NCI-H1417 (cell line): ENCODE measurements at places on chromosomes 2 and 18.

- no peak for DNase-seq
Measured at GRCh38 chr2:133711806-133712205, 143.5 kb upstream of the NCKAP5 start.

DNA sequence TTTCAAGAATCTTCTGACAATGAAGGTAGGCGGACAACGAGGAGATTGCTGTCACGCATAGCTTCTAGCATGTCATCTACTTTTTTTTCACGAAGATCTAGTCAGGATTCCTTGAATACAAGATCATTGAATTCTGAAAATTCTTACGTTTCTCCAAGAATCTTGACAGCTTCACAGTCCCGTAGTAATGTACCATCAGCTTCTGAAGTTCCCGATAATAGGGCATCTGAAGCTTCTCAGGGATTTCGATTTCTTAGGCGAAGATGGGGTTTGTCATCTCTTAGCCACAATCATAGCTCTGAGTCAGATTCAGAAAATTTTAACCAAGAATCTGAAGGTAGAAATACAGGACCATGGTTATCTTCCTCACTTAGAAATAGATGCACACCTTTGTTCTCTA, 35.8 kb downstream of the MARCHF7 start:
- DNase-seq: no peak

DNA sequence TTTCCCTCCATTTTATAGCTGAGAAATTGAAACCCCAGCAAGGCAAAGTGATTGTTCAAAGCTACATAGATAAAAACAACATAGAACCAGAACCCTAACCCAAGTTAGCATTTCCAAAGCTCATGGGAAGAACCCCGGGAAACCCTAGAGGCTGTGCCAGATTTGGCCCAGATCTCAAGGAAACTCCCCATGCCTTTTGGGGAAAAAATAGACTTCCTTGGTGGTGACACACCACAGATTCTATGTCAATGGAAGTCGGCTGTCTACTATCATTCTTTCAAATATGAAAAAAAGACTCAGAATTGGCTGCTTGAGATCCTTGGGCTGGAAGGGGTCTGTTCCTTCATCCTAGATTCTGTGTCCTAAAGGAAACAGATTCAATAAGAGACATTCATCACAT, 8.4 kb downstream of the COL6A3 start:
- DNase-seq: no peak

- no peak for DNase-seq
Measured at GRCh38 chr2:16638946-16639345, 26.7 kb downstream of the CYRIA start.

GRCh38 chr2:101884423-101884822, 107.3 kb upstream of the IL1R2 start:
- no peak for DNase-seq

DNA sequence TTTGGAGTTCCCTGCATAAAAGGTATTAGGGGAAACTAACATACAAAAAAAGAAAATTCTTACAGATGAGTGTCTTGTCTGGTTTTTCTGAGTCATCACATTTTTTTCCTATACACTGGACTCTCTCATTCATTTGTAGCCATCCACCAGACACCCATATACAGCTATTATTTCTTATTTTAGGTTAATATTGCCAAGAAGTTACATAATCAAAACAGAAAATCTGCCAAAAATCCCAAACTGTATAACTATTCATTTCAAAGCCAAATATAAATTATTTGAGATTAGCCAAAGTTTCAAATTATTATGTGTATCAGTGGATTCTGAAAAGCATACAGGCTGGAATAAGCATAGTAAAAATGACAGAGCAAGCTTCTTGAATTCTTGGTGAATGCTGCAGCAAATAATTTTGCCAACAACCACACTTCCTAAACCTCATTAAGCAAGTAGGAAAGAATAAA, 191.2 kb downstream of the NCKAP5 start:
- no peak for DNase-seq

GRCh38 chr2:127158614-127159290, 51.8 kb upstream of the BIN1 start:
- DNase-seq: no peak

DNA sequence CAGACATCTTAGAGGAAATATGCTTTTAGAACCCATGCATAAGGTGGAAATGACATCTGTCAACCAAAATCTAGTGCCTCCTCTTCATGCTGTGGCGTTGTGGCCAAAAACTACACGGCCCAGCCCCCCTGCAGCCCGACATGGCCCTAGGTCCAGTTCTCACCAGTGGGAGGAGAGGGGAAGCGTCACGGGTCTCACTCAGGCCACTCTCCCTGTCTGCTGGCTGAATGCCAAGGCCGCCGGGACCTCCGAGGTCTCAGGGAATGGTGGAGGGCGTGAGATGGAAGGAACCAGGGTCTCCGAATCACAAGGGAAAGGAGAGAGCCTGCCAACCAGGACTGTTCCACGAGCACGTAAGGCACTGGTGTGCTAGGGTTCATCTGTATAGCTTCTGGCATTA, 361.0 kb downstream of the ANAPC1 start:
- no peak for DNase-seq

GRCh38 chr2:9391961-9392720, 31.2 kb downstream of the ITGB1BP1 start:
- DNase-seq: no peak

GRCh38 chr2:67883316-67884087, 179.3 kb downstream of the C1D start:
- DNase-seq: no peak

GRCh38 chr2:144582651-144583380, 62.9 kb upstream of the ZEB2 start:
- no peak for DNase-seq

- DNase-seq: no peak
Measured at GRCh38 chr2:54675738-54676137, 47.7 kb upstream of the EML6 start.

DNA sequence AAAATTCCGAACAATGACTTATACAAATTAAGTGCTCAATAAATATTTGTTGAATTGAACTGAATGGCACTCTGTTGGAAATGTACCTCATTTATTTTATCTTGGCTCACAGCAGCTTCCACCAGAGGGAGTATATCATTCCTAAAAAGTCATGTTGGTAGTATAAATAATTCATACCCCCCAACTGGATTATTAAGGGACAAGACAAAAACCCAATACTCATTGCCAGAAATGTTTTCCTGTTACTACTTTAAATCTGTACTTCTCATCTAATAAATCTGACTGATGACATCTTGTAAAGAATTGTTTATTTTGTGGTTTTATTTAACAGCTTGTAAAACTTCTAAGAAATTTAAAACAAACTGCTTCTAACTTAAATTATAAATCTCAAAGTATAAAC, 163.9 kb downstream of the CDH2 start:
- no peak for DNase-seq

GRCh38 chr2:106061611-106062349, 132.3 kb downstream of the UXS1 start:
- DNase-seq: no peak

- DNase-seq: no peak
Measured at GRCh38 chr2:110714452-110715224, 17.7 kb upstream of the ACOXL start.

- DNase-seq: peak; percentile 60
Measured at GRCh38 chr18:10169814-10170213, 256.0 kb downstream of the VAPA start.

- no peak for DNase-seq
Measured at GRCh38 chr2:161096336-161096735, 63.9 kb upstream of the TANK start.

GRCh38 chr2:176165370-176166050, 8.4 kb downstream of the HOXD3 start:
- no peak for DNase-seq

- DNase-seq: no peak
Measured at GRCh38 chr2:119224391-119225104, 914 bp downstream of the STEAP3 start.

DNA sequence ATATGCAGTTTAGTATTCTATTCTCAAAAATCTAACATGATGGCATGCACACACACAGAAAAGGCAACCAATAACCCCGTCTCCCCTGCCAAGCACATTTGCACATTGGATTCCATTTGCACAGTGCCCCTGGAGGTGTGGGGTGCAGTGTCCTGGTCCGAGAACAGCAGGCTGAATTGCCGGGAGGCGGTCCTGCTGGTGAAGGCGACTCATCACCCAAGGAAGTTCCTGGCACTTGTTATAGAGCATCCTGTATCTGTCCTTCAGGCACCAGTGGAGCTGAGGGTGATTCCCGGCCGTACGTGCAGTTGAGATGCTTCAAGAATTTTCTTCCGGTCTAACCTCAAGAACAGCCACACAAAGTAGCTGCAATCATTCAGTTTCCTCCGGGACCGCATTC, 73.0 kb upstream of the RAB12 start:
- no peak for DNase-seq

DNA sequence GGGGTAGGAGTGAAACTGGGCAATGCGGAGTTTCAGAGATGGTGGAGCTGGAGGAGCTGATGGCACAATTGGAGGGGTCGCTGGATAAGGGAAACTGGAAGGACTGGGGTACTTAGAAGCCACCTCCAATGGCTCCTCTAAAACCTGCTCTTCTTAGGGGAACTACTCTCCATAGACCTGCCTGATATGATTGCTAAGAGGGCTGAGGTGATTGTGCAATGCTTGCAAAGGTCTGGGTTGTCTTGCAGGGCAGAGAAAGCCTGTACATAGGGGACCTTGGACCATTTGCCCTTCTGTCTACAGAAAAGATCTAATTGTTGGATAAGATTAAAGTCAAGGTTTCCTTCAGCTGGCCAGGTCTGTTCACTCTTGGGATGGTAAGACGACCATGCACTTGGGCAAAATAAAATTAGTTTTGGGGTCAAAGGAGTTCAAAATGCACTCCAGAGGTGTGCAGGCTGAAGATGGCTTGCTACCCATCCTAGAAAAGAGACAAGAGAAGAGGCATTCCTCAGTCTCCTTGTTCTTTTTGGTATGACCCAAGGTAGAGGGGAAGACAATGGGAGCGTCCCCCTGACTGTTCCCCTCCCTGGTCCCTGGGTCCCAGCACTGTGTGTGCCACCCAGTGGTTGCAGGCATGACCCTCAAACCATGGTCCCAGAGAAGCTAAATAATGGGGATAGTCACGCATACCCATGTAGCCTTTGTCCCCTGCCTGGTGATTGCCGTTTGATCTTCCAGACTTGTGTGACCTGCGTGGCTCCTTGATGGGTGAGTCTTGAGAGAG, 41.1 kb downstream of the STK17B start:
- peak; percentile 11 for DNase-seq

GRCh38 chr2:59920961-59921360, 632.5 kb downstream of the BCL11A start:
- peak; percentile 50 for DNase-seq

- no peak for DNase-seq
Measured at GRCh38 chr2:200077838-200078237, 122.5 kb downstream of the MAIP1 start.

DNA sequence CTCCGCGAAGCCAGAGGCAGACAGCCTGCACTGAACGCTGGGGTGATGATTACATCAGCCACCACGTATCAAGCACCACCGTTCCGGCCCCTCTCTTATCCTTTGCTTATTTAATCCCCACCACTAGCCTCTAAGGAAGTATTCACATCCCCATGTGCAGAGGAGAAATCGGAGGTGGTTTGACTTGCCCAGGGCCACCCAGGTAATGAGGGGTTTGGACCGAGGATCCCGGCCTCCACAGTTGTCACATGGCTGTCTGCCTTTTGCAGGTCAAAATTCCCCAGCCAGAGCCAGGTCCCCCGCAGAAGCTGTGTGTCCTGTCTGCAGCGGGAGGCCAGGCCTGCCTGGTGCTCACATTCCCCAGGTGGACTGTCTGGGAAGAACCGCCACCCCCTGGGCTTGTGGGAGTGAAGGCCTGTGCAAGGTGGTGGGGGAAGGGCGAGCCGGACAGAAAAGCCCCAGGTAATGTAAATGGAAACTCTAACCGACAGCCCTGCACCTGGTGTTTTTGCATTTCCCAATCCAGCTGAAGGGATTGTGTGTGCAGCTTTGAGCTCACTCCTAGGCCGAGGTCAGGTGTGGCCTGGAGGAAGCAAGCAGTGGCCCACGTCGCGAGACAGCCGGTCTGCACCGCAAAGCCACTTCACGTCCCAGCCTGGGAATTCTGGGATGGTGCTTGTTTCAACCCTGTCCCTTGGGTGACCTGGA, 108.5 kb upstream of the ID2 start:
- peak; percentile 93 for DNase-seq

DNA sequence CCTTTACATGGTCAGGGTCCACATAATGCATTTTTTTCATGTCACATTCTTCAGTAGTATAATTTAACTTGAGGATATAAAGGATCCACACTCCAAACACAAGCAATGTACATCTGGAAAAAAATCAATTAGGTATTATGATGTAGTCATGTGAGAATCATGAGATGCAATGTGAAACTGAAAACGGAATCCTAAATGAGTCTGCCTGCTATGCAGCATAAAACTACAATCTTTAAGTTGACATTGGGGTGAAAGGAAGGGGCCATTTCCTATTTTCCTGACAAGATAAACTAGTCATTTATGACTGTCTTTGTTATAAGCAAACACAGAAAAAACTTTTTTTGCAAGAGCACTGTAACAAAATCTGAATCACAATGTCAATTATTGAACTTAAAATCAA, 27.6 kb downstream of the ST3GAL5 start:
- no peak for DNase-seq

GRCh38 chr2:26574066-26574899, 66.9 kb downstream of the CIB4 start:
- no peak for DNase-seq

- DNase-seq: no peak
Measured at GRCh38 chr2:40827392-40827791, 375.5 kb upstream of the SLC8A1 start.

DNA sequence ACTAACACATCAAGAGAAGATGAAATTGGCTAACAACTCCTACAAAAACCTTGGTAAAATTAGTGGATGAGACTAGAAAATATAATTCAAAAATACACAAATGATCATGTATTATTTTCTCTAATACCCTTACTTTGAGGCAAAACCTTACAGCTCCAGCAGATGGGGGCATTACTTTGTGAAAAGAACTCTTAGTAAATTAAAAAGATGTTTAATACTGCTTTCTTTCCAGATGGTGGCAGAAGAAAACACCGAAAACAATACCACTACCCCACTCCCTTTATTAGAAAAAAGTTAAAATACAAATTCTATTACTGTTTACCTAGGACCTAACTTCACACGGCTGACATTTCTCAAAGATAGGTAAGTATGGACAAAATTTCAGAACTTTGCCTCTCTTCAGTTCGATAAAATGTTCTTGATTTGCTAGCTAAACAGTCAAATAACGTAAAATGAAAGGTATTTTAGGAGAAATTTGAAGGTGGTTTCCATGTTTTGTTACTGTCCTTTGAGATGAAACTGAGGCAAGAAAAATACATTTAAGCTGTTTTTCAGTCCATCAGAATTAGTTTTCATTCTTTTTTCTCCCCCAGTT, 30.6 kb downstream of the ORC4 start:
- DNase-seq: no peak

GRCh38 chr2:235594041-235594440, 100.2 kb downstream of the AGAP1 start:
- DNase-seq: peak; percentile 46

GRCh38 chr2:184524551-184525382, 73.6 kb upstream of the ZNF804A start:
- DNase-seq: no peak
